ENCODE measurements at places on chromosomes 4 and X.

DNA sequence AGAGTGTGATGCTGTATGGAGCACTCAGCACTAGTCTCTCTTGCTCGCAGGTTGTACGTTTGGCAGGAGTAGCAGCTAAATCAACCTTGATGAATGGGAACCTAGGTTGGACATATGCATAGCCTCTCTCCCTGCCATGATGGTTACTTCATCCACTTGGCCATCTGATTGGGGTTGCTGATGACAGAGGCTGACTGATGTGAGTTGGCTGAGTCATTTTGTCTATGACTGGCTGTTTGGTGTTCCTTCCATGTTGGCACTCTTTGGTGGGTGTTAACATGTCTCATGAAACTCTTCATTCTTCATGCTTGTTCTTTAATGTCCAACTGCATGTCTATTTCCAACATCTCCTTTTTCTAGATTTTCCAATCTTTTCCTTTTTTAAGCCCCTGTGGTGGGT, 31.6 kb upstream of the SPARCL1 start:
- DNase-seq = no peak

DNA sequence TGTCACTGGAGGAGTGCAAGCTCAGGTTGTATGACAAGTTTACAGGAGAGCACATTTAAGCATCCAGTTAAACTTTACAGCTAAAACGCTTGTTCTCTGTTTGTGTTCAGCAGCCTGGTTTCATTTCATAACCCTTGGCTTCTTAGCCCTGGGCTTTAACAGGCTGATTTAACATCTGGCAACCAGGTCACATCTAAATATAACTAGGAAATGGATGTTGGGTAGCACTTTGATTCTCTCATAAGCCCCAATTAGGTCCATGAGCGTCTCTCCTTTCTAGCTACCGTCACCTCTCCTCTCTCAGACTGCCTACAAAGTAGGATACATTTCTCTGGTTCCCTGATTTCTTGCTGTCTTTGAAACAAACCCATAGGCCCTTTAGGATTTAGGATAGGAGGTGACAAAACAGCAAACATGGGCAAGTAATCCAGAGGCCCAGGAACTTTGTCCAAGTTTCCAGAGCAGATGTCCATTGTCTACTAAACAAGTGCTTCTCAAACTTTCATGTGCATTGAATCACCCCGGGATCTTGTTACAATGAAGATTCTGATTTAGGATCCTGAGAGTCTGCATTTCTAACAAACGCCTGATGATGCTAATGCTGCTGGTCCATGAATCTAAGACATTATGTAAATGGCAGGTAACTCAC, 22.5 kb downstream of the OTUD6A start:
- no peak for DNase-seq

- DNase-seq = no peak
These were observed 1415.5 kb downstream of the PCDH7 start for GRCh38 chr4:32135642-32136041.

DNA sequence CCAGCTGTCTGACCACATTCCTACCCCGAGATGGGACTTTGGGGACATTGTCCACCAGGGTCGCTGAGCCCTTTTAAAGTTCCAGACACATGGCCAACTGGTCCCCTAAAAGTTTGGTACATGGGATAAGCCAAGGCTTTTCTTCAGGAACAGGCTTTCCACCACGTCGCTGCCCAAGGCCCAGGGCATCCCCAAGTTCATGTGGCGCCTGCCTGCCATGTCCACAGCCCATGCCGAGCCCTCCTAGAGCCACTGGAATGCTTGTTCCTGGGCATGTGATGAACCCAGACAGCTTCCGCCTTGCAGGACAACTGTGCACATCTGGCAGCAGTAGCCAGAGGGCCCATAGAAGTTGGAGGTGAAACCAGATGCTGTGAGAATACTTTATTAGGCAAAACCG, 41.3 kb downstream of the FRG1 start:
- DNase-seq = no peak

- DNase-seq = no peak
These were observed 16.8 kb downstream of the CLNK start for GRCh38 chr4:10667701-10668326.

GRCh38 chr4:111991797-111992196, 153.5 kb upstream of the FAM241A start:
- no peak for DNase-seq

DNA sequence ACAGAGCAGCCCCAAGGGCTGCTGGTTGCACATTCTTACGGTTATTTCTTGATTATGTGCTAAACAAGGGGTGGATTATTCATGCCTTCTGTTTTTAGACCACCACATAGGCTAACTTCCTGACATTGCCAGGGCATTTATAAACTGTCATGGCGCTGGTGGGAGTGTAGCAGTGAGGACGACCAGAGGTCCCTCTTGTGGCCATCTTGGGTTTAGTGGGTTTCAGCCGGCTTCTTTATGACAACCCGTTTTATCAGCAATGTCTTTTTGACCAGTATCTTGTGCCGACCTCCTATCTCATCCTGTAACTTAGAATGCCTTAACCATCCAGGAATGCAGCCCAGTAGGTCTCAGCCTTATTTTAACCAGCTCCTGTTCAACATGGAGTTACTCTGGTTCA, 212.4 kb upstream of the GRID2 start:
- no peak for DNase-seq

GRCh38 chr4:76199664-76200211, 13.9 kb downstream of the SCARB2 start:
- DNase-seq = peak; percentile 15

GRCh38 chr4:126375462-126376054, 1060.8 kb downstream of the FAT4 start:
- DNase-seq = no peak

DNA sequence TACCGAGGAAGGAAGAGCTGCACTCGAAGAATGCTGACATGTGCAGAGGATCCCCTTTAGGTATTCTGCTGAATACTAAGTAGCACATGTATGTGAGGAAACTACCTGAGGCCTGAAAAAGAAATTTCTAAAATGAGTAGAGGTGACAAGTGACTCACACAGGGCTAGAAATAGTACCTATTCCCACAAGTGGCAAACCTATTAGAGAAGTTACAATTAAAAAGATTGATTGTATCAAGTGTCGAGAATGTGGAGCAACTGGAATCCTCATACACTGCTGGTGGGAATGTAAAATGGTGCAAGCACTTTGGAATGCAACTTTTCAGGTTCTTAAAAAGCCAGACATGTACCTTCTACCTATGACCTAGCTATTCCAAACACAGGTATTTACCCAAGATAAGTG, 47.4 kb downstream of the CCSER1 start:
- DNase-seq = no peak

DNA sequence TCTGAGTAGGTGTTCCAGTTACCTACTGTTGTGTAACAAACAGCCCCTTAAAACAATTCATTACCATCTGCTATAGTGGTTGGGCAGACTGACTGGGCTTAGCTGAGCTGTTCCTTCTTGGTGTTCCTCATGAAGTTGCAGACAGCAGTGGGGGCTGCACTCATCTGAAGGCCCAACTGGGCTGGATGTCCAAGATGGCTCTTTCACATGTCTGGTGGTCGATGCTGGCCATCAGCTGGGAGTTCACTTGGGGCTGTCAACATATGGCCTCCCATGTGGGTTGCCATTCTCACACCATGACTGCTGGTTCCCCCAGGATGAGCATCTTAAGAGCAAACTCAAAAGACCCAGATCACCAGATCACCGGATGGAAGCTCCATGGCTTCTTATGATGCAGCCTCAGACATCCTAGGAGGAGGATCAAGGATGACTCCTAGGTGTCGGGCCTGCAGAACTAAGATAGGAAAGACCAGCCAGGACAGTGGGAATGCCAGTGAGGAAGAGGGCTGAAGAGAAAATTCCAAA, 34.3 kb upstream of the PPP2R2C start:
- no peak for DNase-seq

GRCh38 chr4:156946516-156947424, 24.8 kb downstream of the PDGFC start:
- DNase-seq = no peak

DNA sequence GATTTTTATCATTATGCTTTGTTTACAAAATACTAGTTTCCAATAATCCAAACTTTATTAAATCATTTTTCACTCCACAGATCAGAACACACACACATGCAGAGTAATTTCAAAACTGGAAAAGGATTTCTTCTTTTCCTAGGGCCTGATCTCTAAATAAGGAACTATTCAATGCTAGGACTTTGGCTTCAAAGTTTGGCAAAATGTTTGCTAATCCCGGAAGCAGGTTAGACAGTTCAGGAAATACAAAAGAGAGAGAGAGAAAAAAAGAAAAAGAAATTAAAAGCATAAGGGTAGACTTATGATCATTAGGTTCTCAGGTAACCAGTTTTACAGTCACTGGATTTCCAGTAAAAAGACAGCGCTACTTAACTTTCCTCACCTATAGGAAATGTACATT, 211.0 kb downstream of the DCLK2 start:
- no peak for DNase-seq

DNA sequence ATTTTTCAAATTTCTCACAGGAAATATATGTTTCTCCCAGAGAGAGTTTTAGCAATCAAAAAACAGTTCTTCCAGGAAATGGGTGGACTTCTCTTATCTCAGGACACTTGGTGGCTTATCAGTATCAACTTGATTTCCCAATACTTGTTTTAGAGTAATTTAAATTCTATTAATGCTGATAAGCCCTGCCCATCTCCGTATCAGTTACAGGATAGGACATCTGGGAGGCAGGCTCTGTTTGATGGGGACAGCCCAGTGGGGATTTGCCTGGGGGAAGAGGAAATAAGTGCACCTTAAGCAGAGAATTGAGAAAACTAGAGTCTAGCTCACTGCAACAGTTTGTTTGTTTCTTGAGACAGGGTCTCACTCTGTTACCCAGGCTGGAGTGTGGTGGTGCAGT, 43.2 kb upstream of the PDGFRA start:
- DNase-seq = no peak

DNA sequence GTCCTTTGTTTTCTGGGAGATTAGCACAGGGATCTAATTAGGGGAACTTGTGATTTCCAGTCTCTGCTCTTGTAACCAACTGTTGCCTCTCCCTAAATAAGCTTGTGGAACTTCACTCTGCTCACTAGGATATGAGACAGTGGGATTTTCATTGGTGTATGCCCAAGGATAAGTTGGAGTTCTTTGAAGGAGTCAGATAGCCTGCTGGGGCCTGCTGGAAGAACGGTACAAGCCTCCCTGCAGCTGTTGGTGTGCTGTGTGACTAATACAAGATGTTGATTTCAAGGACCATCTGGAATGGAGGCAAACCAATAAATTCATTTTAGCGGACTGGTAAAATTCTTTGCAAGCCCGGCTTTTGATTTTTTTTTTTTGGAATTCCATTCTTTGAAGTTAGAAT, 167.0 kb downstream of the AASDH start:
- DNase-seq = no peak

DNA sequence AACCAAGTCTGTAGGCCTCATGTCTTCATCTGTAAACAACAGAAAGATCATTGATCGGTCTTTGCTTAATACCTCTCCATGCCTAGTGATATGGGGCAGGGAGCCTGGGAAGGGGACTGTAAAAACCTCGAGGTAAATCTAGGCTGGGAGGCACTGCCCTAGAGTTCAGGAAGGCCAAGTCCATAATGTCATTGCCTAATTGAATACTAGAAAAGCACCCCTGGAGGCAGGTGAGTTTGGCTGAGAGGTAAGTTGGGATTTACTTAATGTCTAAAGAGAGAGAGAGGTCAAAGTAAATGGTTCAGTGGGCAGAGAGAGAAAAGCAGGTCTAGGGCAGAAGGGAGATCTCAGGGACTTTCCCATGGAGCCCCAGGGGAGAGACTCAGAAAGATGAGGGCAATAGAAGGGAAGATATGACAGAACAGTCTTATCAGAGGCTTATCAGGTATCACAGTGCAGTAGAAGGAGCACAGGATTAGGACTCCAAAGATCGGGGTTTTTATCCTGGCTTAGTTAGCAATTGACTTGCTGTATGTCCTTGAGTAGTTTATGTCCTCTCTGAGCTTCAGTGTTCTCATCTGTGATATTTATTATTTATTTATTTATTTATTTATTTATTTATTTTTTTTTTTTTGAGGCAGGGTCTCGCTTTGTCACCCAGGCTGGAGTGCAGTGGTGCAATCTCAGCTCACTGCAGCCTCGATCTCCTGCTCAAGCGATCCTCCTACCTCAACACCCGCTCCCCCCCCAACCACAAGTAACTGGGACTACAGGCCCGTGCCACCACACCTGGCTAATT, 85.2 kb downstream of the SLC16A2 start:
- DNase-seq = no peak

GRCh38 chr4:146099585-146099984, 75.9 kb upstream of the LSM6 start:
- DNase-seq = no peak

GRCh38 chr4:165784672-165785071, 88.4 kb upstream of the TLL1 start:
- DNase-seq = no peak

- DNase-seq = no peak
These were observed 212.9 kb upstream of the SLC7A11 start for GRCh38 chr4:138455097-138455496.

DNA sequence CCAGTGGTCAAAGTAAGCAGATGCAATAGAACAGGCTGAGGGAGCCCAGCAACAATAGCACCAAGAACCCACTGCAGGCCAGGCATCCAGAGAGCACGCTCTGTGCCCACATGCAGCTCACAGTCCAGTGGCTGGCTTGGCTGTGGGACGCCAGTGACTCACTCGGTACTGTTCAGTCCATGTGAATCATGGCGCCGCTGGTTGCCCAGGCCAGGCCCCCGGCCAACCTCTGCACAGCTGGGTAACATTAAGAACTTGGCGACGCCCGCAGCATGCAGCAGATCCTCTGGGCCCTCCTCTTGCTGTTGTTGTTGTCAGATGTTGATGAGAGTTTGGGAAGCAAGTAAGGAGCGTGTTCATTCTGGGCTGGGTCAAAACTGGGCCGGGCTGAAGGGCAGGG, 60.5 kb downstream of the MSX1 start:
- no peak for DNase-seq

- DNase-seq = no peak
These were observed at the start of gene PCDH7 for GRCh38 chr4:30720021-30720660. Gene PCDH7 (plus strand): TSS chr4:30720369. CDS start chr4:30721423, 1,054 bp downstream.

DNA sequence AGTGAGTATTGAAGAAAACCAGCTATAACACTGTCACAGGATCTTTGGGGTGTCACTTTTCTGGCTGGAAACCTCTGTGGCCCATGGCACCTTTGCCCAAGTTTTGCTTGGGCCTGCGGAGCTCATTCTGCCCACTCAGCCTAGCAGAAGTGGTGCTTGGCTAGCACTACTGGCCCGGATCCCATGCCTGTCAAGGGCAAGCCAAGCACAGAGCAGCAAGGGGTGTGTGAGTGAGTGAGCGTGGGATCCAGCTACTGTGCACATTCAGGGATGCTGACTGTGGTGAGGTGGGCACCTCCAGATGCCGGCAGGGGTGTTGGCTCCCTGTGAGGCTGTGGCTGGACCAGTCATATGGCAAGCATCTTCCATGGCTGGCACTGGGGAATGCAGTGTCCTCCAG, 55.4 kb upstream of the RASGEF1B start:
- DNase-seq = no peak

GRCh38 chr4:99783940-99784339, 32.7 kb upstream of the DAPP1 start:
- no peak for DNase-seq

- DNase-seq = no peak
These were observed 31.2 kb downstream of the USP46 start for GRCh38 chr4:52627876-52628275.

GRCh38 chr4:183430317-183430993, 14.0 kb upstream of the CDKN2AIP start:
- peak; percentile 40 for DNase-seq

GRCh38 chr4:118784776-118785175, 51.1 kb downstream of the SEC24D start:
- DNase-seq = no peak

- DNase-seq = no peak
These were observed 250.6 kb upstream of the NDST3 start for GRCh38 chr4:117783716-117784115.

- no peak for DNase-seq
These were observed 43.1 kb downstream of the TMEM164 start for GRCh38 chrX:110046001-110046400.

GRCh38 chr4:28010577-28011240, 1150.1 kb downstream of the STIM2 start:
- no peak for DNase-seq
